ENCODE measurements at places on chromosomes 6 and 20.
A peak's percentile ranks its signal among the peaks of the same experiment; 100 is the strongest.

GRCh38 chr6:21633511-21634109, 40.1 kb downstream of the SOX4 start:
- DNase-seq: no peak

GRCh38 chr6:135274561-135275293, 93.6 kb downstream of the MYB start:
- DNase-seq: no peak

DNA sequence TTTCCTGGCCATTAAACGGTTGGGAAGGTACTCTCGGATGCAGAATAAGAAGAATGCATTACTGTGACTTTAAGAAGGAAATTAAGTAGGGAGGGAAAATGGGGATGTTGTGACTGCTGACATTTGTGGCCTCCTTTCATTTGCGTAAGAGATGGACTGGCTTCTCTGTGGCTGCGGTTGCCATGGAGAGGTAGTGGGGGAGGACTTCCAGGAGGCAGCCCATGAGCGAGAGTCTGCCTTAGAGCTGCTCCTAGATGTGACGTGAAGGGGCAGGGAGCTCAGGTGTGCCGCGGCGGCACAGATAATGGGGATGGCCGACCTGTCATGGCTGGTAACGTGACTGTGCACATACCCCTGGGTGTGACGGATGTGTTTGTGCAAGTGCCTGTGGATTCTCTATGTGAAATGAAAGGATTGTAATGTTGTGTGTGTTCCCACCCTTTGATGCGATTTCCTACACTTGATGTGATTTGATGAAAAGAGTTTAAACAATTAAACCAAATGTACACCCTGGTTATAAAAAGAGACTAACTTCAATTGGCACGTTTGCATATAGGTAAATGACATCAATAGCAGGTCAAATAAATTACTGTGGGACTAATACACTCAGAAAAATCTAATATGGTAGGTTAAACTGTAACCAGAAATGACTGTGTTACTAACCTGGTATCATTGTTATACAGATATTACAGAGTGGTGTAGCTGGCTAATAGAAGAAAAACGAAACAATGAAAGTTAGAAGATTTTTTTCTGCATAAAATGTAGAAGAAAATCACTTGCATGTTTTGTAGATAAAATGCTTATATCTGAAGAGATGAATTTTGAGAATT, 48.9 kb downstream of the HIVEP1 start:
- DNase-seq: peak; percentile 27

DNA sequence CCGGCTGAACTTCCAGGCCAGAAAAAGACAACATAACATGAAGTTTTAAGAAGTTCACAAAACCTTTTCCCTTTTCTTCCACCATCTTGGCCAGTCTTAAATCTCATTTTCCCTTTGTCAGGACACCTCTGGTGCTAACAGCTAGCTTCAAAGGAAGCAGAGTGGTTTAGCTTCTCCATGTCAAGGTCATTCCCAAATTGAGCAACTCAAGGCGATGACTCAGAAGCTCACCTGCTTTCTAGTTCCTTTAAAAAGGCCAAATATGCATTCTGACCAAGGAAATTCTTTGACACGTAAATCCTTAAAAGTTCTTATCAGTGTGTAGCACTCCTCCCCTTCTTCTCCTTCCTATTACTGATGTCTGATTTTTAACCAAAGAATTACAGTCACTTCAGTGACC, 69.6 kb upstream of the VGLL2 start:
- DNase-seq: no peak

DNA sequence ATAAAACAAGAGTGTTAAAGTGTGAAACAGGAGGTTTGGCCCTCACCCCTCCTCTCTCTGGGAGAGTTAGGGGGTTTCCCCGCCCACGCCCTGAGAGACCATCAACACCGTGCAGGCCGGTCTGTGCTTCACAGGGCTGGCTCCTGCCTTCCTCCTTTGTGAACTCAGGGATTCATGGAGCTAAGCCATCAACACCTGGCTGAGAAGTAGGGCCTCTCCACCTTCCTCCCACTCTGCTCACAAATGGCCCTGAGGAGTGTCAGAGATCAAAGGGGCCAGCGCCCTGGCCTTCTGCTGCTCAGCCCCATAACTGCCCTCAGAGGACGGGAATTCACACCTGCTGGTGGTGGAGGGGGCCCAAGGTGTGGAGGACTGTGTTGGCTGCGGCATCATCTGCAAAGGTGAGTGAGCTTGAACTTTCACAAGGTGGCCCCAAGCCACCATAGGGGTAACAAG, 88.6 kb downstream of the PSMB1 start:
- peak; percentile 26 for DNase-seq
